ENCODE measurements at places on chromosomes 12 and 14. TPM values are rescaled to one million over a fixed set of nuclear protein-coding genes. Genes with fewer than 3 reads are reported as not detected.

DNA sequence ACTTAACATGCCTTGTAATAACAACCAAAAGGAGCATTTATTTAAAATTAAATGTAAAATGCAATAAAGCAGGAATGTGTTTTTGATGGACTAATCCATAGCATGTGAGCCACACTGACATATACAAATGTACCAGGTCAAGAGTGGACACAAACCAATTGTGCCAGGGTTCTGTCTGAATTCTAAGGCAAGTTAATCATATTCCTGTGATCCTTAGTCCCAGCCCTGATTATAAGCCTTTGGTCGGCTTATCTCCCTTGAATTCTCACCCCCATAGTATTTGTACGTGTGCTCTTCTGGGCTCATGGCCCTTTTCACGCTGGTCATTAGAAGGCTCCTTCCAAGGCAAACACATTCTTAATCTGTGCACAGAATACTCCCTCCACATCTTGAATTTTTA, 10.6 kb upstream of the SRSF5 start:
- DNase-seq: no peak

- no peak for DNase-seq
Observed at GRCh38 chr14:21095430-21096205, 2.8 kb downstream of the ZNF219 start.

The CLEC4C gene
- total RNA-seq: not detected

DNA sequence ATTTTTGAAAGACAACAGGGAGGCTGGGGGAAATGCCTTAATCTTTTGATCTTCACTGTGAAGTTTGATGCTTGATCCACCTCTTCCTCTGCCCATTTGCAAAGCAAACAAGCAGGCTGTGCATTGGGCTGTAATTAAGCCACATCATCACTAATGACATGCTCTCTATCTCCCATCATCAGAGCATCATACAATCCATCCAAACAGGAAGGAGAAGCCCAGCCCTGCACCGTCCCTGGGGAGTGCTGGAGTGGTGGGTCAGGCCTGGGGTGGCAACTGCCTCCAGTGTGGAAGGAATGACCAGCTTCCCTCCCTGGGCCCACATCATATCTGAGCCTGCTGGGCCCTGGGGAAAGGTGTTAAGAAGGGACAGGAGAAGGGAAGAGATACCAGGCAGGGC, 6.9 kb upstream of the KRT74 start:
- DNase-seq: no peak

DNA sequence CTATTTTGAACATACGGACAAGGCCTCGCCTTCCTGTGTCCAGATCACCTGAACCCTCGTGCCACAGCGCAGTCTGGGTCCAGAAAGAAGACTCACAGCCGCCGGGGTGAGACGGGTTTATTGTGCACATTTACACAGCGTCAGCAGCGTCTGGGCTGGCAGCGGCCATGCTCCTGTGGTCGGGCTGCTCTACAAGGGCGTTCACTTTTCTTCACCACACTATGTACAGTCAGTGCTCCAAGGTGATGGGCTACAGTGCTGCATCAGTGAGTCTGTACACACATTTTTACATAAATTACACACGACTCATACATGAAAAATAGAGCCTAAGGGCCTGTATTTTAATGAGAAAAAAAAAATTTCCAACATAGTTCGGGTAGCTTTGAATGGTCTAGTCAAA, 18.0 kb downstream of the ZFYVE21 start:
- no peak for DNase-seq

DNA sequence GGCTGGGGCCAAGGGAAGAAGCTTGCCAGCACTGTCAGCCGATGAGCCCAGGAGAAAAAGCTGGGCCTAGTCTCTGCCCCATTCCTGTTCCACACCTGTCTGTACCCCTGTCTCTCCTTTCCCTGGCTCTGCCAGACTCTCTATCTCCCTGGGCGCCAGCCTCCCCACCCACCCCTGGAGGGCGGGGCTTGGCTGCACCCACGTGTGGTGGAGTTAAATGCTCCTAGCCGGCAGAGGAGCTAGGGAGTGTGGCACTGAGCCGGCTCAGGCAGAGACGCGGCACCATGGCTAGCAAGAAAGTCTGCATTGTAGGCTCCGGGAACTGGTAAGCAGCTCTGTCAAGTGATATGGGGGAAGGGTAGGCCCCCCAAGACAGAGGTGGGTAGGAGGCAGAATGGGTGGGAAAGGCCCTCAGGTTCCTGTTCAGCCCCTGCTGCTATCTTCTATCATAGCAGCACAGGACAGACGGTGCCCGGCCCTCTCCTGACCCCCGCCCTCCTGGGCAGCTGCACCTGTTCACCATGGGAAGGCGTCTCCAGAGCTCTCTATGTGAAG, at the start of gene GPD1:
TSS of gene GPD1 (plus strand) at position 242 of the 555 bp plus-strand sequence. CDS start at position 285, 43 bp downstream.
- peak; percentile 62 for DNase-seq

The TBX3 gene
- total RNA-seq: 74.7 TPM

- no peak for DNase-seq
Observed at GRCh38 chr12:123111498-123112165, 39.3 kb downstream of the PITPNM2 start.

The CDC42BPB gene
- 138 TPM for total RNA-seq

- no peak for DNase-seq
Observed at GRCh38 chr12:115700081-115700480, 577.4 kb downstream of the MED13L start.

DNA sequence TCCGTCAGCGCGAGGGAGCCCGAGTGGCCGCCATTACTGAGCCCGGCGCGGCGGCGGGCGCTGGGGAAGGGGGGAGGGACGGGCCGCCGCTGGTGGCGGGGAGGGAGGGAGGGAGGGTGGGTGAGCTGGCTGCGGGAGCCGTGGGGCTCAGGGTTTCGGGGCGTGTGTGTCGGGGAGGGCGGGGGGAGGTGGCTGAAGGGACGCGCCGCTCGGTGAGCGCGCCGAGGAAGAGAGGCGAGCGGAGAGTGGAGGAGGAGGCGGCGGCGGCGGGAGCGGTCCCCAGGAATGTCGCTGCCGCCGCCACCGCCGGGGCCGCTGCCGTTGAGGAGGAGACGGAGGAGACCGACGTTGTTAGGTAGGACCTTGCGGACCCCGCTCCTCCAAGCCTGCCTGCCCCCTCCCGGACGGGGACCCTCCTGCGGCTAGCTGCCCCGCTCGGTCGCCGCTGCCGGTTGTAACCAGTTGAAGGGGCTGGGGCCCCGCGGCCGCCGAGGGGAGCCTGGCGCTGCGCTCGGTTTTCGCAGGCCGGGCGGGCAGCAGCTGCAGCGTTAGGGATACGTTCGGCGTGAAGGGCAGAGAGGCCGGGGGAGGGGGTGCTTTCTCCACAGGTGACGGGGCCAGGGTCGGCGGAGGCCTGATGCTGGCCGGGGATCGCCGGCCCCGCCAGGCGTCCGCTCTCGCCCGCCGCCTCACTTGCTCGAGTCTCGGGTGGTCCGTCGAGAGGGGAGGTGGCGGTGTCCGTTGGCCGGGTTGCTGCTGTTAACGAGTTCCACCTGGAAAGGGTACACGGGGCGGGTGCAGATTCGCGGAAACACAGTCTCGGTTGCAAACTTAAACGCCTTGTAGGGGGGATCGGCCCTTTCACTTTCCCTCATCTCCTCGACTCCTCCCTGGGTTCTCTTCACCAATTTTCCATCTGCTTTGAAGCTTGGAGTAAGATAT, at the start of gene ARHGAP5:
TSS of gene ARHGAP5 (plus strand) at position 224 of the 942 bp plus-strand sequence. CDS start 13,366 bp downstream, outside the sequence.
- peak; percentile 51 for DNase-seq

The FAIM2 gene
- total RNA-seq: 11.9 TPM

DNA sequence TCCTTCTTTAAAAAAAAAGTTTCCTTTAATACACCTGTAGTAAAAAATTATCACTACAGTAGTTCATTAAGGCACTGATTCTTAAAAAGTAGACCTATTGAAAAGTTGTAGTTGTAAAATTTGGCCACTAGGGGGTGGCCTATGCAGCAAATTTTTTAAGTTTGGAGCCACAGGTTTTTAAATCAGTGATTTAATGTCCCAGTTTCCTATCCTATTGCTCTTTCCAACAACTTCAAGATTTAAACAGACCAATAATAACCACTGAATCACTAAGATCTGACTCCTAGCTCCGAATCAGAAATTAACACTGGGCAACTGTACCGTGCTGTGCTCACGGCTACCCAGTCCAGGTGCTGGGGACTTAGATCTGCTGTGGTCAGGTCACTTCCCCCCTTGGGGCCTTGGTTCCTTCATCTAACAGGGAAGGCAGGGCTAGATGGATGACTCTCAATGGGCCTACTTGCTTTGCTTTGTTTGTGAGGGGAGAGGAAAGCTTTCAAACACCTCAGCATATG, 279.3 kb downstream of the MED13L start:
- DNase-seq: no peak

The LRTM2 gene
- not detected for total RNA-seq

The OTOGL gene
- 0.88 TPM for total RNA-seq

The SERPINA1 gene
- total RNA-seq: 4.9 TPM

GRCh38 chr14:54727929-54728328, 161.0 kb downstream of the SAMD4A start:
- peak; percentile 55 for DNase-seq

- DNase-seq: no peak
Observed at GRCh38 chr12:46944088-46944487, 118.3 kb upstream of the SLC38A4 start.

DNA sequence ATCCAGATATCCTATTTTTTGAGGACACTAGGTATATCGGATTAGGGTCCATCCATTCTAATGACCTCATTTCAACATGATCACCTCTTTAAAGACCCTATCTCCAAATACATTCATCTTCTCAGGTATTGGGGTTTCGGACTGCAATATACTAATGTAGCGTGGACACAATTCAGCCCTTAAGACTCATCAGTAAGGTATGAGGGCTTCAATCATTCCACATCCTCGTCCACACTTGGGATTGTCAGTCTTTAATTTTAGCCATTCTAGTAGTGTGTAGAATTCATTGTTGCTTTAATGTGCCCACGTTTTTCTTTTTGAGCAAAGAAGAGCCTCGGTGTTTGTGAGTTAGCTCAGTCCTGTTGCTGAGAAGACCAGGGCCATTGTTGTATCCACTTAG, 177.0 kb upstream of the TBX3 start:
- no peak for DNase-seq

DNA sequence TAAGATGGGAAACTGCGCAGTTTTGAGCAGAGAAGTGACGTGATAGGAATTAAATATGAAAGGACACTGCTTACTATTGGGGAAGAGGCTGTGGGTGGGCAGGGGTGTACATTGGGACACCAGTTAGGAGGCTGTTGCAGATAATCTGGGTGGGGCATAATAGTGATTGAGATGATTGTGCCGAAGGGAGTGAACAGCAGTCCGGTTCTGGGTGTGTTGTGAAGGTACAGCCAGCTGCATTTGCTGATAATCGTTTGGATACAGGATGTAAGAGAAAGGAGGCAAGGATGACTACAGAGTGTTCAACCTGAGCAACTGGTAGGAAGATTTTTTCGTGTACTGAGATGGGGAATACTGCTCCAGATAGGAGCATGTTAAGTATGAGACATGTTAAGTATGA, 205.2 kb upstream of the NEDD1 start:
- DNase-seq: no peak

- DNase-seq: no peak
Observed at GRCh38 chr14:61344437-61345150, 23.2 kb downstream of the PRKCH start.

- DNase-seq: no peak
Observed at GRCh38 chr14:72780751-72781150, 113.2 kb downstream of the DPF3 start.

GRCh38 chr12:1629338-1630132, 504 bp downstream of the WNT5B start:
- no peak for DNase-seq

The CAPZA3 gene
- 0.35 TPM for total RNA-seq

DNA sequence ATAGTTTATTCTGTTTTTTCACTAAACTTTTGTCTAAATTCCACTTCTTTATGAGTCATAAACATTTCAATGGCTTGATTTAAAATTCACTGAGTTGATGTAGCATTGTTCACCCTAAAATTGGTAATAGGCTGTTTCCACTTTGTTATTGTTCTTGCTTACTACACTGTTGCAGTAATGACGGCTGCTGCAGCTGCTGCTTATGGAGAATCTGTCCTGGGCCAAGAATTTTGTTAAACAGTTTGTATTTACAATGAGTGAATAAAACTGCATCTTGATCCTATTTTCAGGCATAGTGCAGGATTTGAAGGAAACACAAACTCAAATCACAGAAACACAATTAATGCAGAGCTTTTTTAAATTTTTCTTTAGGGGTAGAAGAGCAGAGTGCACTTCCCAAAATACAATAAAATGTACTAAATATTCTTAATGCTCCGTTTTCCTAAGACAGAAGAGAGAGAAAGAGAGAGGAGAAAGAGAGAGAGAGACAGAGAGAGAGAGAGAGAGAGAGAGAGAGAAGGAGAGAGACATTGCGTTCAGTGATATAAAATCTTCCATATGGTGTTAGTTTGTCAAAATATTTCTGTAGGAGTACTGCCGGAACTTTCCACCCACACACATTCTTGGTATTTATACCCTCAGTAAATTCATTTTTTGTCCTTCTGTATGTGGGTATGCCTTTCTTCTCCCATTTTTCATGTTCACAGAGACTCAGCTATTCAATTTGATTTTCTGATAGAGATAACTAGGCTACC, 266.4 kb downstream of the LRFN5 start:
- no peak for DNase-seq

- no peak for DNase-seq
Observed at GRCh38 chr14:95195031-95195430, 37.7 kb upstream of the DICER1 start.

The TSHR gene
- total RNA-seq: not detected

GRCh38 chr12:1519642-1520041, 74.7 kb downstream of the FBXL14 start:
- no peak for DNase-seq

- no peak for DNase-seq
Observed at GRCh38 chr12:45912774-45913173, 77.6 kb downstream of the SCAF11 start.

The ASCL1 gene
- total RNA-seq: not detected

The DPY19L2 gene
- total RNA-seq: 79.7 TPM

GRCh38 chr14:64444140-64444539, 21.2 kb upstream of the AKAP5 start:
- DNase-seq: no peak

DNA sequence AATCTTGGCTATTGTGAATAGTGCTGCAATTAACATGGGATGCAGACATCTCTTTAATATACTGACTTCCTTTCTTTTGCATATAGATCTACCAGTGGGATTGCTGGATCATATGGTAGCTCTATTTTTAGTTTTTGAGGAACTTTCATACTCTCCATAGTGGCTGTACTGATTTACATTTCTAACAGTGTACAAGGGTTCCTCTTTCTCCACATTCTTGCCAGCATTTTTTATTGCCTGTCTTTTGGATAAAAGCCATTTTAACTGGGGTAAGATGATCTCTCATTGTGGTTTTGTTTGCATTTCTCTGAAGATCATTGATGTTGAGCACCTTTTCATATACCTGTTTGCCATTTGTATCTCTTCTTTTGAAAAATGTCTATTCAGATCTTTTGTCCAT, 8.4 kb downstream of the AMDHD1 start:
- no peak for DNase-seq

GRCh38 chr14:21231020-21231652, 38.1 kb downstream of the HNRNPC start:
- DNase-seq: no peak

DNA sequence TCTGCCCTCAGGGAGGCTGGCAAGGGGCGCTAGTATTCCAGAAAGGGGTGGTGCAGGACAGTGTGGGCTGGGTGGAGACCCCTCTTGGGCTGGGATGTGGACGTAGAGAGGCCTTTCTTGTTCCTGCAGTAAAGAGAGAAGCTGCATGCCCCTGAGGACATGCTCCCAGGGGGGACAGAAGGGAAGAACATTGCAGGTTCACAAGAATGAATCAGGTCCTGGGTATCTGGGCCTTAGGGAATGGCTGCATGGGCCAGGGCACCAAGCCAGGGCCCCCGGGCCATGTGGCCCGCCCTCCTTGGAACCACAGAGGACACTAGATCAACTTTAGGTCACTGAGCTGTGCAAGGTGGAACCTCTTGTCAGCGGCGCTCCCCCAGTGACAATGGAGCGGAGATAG, 51.8 kb downstream of the ZNF664 start:
- no peak for DNase-seq
